ENCODE measurements at places on chromosomes 16 and 17.

GRCh38 chr17:7133424-7133823 is 18.8 kb upstream of the ASGR2 start:
- DNase-seq, result no peak

DNA sequence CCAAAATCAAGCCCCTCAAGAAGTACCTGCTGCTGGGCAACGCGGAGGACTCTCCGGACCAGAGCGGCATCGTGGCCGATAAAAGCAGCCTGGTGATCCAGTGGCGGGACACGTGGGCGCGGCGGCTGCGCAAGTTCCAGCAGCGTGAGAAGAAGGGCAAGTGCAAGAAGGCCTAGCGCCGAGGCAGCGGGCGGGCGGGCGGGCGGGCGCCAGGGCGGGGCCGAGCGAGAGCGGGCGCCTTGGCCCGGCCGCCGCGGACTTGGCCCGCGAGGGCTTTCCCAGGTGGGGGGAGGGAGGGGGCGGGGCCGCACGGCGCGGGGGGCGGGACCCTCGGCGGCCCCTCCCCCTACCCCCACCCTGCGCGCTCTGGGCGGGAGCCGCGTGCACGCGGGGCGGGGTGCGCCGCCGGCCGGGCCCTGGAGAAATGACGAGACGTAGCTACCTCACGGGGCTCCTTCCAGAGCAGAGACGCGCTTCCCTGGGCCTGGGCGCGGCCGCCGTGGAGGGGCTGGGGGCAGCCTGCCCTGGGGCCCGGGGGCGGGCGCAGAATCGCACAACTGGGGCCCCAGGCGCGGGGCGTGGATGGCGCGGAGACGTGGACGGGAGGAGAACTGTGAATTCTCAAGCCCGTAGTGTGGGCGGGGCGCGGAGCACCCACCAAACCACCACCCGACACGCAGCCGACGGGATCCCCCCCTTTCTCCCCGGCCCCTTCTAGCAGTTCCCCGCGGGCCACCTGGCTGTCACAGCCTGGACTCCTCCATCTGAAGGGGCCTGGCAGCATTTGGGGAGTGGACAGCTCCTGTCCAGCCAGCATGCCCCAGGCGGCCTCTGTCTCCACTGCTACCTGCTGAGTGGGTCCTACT is 218.7 kb downstream of the NTN1 start:
- no peak for DNase-seq

GRCh38 chr16:4200000-4200780 is 41.7 kb downstream of the SRL start:
- peak; percentile 38 for DNase-seq

GRCh38 chr16:26976873-26977272 is 89.9 kb upstream of the C16orf82 start:
- no peak for DNase-seq

- DNase-seq, result peak; percentile 23
Measured at GRCh38 chr17:29565643-29566472, 979 bp downstream of the ABHD15 start.

DNA sequence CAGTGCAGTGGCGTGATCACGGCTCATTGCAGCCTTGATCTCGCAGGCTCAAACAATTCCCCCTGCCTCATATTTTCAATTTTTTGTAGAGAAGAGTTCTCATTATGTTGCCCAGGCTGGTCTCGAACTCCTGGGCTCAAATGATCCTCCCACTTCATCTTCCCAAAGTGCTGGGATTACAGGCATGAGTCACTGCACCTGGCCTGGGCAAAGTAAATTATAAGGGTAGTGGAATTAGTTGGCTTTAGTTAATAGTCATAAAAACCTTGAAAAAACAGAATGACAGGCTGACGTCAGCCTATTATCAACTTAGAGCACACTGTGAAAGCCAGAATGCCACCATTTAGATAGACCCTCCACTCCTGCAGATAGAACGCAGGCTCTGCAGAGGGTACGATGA is 43.5 kb upstream of the B4GALNT2 start:
- DNase-seq, result no peak

- no peak for DNase-seq
Measured at GRCh38 chr17:16398270-16399267, 16.8 kb upstream of the TRPV2 start.

DNA sequence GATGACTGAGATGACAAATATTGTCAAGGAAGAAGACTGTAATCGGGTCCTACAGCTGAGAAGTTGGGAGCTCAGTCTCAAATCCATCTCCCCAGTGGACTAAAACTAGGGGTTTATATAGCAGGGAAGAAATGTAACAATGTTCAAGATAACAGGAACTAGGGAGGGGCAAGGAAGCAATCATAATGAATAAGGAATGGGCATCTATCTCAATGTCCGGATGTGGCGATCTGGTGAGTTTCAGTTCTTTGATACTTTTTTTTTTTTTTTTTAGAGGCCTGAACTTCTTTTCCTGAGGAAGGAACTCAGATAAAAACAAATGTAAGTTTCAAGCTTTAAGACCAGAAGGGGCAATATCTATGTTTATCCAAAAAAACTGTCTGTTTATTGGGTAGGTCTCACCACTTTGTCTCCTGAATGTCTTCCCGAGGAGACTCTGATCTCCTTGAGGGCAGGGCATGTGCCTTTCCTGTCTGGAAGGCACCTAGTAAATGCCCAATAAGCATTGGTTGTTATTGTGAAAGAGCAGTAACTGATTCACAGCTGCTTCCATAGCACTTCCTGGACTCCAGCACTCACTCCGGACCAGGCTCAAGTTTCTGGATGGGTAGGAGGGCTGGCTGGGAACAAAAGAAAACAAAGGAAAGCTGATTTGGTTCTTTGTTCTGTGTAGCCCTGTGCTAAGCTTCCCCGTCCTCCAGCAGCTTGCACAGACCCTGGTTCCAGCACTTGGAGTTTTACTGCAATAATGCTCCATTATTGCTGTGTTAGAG is 51.9 kb downstream of the MEOX1 start:
- no peak for DNase-seq

DNA sequence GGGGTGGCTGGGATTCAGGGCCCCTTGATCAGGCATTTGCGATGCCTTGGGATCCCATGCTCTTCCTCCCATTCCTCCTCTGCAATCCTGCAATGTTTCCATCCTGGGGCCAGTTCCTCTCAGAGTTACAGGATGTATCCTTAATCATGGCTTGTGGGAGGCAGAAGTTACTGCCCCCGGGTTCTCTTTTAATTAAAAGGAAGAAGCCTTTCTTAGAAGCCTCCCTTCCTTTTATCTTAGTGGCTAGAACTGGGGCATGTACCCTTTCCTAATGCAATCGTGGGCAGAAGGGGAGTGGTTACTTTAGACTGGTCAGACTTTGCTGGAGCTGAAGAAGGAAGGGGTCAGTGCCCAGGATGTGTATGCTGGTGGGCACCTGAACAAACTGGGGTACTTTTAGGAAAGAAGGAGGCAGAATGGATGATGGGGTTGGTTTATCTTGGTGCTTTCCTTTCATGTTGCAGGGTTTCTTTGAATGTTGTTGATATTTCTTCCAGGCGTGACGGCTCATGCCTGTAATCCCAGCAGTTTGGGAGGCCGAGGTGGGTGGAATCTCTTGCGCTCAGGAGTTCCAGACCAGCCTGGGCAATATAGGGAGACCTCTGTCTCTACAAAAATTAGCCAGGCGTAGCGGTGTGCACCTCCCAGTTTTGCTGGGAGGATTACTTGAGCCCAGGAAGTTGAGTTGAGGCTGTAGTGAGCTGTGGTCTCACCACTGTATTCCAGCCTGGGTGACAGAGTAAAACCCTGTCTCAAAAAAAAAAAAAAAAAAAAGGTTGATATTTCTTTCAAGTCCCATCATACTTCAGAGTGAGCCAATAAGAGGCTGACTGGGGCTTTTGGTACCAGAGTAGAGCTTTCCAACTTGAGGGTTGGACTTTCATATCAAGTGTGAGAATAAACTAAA is 13.2 kb upstream of the SPN start:
- no peak for DNase-seq
